ENCODE measurements at places on chromosomes 2 and 18.

DNA sequence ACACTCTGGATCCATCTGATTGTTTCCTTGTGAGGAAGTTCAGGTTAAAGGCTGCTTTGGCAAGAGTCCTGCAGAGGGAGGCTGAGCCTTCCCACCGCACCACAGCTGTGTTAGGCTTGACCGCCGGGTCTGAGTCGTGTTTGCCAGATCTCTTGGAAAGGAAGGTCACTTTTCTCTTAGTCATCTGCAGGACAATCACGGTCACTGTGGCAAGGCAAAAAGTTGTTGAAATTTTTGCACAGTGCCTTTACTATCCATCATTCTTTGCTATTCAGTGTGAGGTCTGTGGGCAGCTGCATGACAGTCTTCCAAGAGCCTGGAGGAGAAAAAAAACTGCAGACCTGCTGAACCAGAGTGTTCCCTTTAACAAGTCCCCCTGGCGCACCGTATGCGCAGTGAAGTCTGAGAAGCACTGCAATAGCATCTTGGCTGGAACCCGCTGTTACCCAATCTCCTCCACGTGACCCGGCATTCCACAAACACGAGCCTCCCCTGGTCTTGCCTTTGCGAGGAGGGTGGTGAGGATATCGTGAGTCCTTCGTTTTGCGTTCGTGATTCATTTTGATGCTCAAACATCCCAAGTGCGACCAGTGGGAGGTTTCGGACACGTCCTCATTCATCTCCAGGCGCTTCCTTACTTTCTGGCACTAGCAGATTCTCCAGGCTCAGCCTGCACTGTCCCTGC, 23.0 kb downstream of the BIN1 start:
- no peak for DNase-seq

DNA sequence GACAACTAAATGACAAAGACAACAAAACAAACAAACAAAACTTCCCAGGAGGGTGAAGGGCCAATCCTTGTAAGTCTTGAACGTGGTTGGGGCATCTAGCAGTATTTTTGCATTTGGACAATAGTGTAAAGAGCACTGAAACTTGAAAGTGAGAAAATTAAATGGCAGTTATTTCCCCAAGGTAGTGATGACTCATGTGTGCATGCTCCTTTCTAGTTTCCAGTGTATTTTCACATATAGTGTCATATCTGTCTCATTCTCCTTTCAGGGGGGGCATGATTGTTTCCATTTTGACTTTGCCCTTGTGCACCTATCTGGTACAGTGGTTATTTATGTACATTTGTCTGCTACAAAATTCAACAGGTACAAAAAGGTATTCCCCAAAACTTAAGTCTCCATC, 39.5 kb downstream of the CERS6 start:
- no peak for DNase-seq

DNA sequence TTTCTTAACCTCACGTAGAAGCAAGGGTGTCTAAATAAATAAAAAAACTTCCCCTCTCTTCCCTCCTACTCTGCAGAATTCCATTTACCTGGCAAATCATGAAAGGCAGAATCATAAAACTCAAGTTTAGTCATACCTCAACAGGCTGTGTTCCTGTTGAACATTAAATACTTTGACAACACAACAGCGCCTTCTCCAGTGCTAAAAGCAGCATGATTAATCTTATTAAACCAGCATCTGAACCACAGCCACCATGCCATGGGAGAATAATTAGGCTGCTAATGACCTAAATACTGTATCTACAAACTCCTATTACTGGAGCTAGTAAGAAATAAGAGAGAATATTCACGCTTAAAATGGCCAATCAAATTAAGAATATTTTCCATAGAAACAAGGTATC, 68.1 kb downstream of the CDH2 start:
- DNase-seq = no peak

- DNase-seq = no peak
Observed at GRCh38 chr2:179302764-179303571, 38.3 kb upstream of the SESTD1 start.

GRCh38 chr18:78271790-78272189, 707.8 kb upstream of the SALL3 start:
- peak; percentile 15 for DNase-seq

- DNase-seq = no peak
Observed at GRCh38 chr2:173739006-173739405, 226.2 kb downstream of the SP3 start.

DNA sequence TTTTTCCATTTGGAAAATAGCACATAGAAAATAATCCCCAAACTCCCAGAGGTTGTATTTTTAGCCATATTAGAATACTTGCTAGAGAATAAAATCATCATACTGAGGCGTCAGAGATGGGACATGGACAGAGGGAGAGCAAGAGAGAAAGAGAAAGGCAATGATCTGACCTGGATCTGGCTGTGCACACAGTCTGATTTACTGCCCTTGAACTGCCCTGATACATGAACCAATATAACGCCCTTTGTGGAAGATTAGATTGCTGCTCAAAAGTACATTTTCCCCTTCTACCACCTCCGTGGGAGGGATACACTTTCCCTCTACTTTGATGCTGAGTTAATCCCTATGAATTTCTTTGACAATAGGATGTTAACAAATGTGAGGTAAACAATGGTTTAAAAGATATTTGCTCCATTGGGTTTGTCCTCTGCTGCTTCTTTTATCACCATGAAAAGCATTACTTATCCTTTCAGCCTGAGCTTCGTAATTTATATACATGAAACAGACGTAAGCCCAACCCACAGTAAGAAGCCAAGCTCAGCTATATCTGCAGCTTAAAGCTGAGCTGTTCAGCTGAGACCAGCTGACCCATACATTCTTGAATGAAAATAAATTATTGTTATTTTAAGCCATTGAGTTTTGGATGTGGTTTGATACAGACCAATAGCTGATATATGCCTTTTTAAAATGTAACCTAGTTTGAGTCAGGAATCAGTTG, 1664.6 kb upstream of the CELF4 start:
- no peak for DNase-seq

- DNase-seq = no peak
Observed at GRCh38 chr2:233174137-233174536, 77.3 kb upstream of the ATG16L1 start.

GRCh38 chr18:57352761-57353136, 392 bp downstream of the ST8SIA3 start:
- DNase-seq = peak; percentile 80

DNA sequence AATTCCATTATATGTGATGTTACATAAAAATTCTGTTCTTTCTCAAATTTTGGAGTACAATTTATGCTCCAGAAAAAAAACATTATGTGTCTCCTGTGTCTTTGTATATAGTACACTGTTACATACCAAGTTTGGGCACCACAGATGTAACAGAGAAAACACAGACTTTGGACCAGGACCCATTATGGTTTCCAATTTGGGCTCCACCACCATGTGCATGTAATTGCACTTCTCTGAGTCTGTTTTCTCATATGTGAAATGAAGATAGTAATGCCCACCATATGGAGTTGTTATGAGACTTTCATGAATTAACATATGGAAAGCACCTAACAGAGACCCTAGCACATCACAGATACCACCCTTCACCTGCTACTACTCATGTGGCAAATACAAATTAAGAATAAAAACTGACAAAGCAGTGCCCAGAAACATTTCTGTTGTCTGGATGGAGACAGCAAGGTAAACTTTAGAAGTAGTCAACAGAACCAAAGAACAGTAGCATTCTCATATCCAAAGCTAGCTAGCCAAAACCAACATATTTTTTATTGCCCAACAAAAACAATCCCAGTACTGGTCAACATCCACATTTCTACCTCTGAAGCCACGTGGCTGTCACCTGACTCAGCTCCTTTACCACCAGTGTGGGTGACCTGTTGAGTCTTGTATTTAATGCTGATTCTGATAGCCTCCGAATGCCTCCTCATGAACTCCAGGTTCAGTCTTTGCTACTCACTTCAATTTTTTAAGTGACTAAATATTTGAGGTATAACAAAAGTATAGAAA, 42.9 kb downstream of the ANTXR1 start:
- no peak for DNase-seq

DNA sequence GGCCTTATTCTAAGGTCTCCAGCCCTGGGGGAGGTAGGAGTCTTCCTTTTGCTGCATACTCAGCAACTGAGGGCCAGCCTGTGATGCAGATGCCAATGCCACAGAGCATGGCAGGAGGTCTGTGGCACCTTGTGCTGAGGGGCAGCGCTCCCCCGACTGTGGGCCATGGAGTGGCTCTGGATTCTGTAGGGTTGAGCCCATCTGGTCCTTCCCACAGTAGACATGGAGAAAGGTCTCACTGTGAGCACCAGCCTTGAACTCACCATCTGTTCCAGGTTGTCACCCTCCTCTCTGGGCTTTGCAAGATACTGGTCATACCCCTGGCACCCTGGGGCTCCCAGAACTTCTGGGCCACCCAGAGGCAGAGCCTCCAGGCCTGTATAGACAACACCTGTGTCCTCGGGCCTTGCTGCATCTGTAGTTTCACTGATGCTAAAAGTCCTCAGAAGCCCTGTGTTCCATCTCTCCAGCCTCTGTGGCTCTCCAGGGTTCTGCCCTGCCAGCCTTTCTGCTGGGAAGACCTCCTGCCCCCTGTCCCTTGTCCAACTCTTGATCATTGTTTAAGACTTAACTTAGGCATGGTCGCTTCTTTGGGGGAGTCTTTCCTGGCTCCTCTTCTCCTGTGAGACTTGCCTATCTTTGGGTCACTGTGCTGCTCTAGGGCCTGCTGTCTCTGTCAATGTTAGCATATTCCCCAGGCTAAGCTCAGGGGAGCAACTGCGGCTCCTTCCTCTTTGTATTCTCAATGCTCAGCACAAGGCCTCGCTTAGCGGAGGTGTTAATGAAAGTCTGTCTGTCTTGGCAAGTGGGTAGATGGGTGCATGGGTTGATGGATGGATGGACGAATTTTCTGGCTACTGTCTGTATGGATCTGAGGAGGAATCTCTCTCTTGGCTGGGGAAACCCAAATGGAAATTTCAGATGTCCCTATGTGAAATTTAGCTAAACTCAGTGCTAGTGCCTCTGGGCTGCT, 160.9 kb downstream of the DYSF start:
- DNase-seq = no peak

DNA sequence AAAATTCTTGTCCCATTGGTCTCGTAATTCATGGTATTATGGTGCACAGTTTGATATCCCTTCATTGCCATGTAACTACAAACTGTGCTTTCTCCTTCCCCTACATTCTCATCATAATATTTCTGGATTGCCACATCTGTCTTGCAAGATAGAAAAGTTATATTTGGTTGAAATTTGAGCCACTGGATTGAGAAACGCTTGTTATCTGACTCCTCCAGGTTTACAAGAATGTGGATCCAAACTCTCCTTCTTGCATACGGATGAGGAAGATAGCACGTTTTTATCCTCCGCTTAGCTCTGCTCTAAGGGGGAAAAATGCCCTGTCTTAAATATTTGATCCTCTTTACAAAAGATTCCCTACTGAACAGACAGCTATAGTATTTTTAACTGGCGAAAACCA, 438.2 kb downstream of the TSN start:
- DNase-seq = no peak

DNA sequence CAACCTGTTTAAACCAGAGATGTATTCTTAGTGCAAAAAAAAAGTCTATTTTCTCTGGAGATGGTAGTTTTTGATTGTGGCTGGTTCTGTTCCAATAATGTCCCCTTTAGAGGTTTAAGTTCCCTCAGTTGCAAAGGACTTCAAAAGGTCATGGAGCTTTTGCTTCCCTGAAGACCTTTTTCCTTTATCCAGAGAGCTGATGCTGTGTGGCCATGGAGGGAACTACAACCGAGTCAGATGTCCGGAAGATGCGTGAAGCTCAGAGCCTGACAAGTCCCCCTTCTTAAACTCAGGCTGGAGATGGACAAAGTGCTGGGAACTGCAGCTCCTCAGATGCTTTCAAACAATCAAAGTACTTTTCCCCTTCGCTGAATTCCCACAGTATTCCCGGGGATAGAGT, 176.1 kb downstream of the TMEM18 start:
- DNase-seq = no peak

- no peak for DNase-seq
Observed at GRCh38 chr2:233223059-233223894, 28.2 kb upstream of the ATG16L1 start.

GRCh38 chr2:70891572-70892357, 43.9 kb upstream of the ATP6V1B1 start:
- no peak for DNase-seq

GRCh38 chr2:163348857-163349380, 386.9 kb downstream of the FIGN start:
- no peak for DNase-seq

- DNase-seq = no peak
Observed at GRCh38 chr2:171169839-171170238, 9.1 kb upstream of the TLK1 start.

DNA sequence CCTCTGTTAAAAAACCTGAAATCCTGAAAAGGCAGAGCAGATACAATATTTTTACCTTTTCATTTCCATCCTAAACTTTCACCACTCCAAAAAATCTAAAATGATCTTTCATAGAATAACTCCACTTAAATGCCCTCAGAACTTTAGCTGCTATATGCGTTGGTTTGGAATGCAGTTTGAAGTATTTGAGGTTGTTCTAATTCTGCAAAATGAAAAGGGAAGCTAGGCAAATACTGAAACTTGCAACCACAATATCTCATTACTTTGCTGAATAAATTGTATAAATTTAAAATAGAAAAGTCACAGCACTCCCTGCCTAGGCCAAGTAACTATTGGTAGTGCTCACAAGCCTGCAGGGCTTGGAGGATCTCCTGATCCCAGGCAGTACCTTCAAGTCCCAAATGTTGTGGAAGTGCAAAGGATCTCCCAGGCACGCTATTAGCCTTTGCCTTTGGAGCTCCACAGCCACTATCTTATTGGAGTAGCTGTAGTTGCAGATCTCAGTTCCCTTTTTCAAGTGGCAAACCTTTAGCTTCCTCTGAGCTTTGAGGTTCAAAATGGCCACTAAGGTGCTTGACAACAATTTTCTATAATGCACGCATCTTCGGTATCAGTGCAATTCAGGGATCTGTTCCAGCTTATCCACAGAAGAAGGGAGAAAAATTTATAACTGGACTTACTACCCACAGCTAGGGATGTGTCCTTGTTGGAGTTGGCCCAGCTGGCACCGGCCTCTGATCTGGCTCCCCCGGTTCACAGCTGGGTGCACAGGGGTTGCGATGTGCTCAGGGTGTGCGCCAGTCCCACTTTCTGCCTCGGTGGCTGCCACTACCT, 43.4 kb upstream of the ANKRD62 start:
- DNase-seq = no peak

DNA sequence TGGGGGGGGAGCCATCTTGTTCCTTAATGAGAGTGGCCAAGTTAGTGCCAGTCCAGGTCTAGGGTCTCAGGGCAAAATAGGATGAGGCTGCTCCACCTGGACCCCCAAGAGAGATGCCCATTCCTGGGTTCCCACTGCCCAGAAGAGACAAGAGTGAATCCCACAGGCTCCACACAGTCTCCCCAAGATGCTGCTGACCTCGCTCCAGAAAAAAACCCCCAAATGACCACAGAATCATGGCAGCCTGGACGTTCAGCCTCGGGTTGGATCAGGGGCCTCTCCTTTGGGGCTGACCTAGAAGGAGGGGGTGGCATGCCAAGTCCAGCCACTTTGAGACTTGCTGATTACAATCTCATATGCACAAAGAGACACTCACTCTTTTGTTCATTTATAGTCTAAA, 25.1 kb downstream of the STAT1 start:
- DNase-seq = no peak
